Stimulated activated CD4-positive, alpha-beta T cell treated with anti-CD3 and anti-CD28 coated beads, Interleukin-15, amount 100 ng/mL, for 1 hour (primary cell): ENCODE measurements at places on chromosomes 2 and 18.
A peak's percentile ranks its signal among the peaks of the same experiment; 100 is the strongest.

DNA sequence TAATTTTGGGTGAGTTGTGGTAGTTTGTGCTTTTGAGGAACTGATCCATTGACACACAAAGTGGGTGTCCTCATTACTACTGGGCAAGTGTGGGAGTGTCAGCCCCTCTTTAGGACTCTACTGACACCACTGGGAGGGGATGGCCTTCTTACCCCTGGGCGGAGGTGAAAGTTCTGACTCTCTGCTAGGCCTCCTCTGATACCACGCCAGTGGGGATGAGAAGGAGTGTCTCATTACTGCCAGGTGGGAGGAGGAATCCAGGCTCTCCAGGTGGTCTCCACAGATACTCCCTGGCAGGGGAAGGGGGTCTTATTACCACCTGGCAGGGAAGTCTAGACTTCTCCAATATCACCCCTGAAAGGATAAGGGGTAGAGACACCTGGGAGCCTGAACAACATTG is 9.1 kb downstream of the LCLAT1 start:
- no peak for DNase-seq

- DNase-seq, result no peak
These were observed 65.2 kb downstream of the RNF152 start for GRCh38 chr18:61827591-61827990.

- no peak for DNase-seq
These were observed 59.0 kb upstream of the SALL3 start for GRCh38 chr18:78920456-78921138.

DNA sequence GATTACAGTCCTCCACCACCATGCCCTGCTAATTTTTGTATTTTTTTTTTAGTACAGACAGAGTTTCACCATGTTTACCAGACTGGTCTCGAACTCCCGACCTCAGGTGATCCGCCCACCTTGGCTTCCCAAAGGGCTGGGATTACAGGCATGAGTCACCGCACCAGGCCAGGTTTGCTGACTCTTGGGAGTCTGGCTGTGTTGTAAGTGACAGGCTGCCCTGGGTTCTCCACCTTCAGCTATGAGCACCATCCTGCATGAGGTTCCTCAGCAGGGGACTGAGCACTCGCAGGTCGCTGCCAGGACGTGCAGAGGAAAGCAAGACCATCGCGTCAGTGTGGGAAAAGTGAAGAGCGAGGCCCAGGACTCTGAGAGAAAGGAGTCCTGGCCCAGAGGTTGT is 112.6 kb upstream of the NDUFV2 start:
- DNase-seq, result no peak

- DNase-seq, result no peak
These were observed 37.7 kb upstream of the GPR155 start for GRCh38 chr2:174524527-174524926.

DNA sequence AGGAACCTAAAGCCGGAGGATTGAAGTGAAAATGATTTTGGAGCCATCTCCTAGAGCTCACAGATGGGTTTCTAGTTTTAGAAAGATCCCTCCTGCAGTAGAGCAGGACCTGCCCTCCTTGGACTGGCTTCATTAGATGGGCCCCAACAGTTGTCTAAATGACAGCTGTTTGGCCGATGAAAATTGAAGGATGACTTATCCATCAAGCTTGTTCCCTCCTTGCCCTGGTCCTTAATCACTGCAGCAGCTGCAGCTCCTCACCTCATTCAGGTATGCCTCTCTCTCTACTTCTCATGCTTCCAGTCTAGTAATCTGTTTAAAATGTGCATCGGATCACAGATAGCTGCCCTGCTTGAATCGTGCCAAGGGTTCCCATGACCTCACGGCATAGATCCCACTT is 677.6 kb downstream of the BCL11A start:
- DNase-seq, result no peak

DNA sequence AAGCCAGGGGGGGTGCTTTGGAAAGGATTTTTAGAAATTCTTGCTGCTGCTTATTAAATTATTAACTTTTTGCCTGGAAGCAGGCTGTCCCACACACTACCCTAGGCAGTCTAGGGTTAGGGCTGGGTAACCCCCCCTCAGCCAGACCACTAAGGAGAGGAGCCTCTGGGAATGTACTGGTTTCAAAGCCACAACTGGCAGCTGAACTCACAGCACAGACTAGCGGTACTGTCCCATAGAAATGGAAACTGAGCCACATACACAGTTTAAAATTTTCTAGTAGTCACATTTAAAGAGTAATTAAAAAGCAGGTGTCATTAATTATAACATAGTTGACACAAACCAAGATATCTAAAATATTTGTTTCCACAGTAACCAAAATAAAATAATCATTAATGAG is 50.1 kb downstream of the SPRED2 start:
- DNase-seq, result no peak

DNA sequence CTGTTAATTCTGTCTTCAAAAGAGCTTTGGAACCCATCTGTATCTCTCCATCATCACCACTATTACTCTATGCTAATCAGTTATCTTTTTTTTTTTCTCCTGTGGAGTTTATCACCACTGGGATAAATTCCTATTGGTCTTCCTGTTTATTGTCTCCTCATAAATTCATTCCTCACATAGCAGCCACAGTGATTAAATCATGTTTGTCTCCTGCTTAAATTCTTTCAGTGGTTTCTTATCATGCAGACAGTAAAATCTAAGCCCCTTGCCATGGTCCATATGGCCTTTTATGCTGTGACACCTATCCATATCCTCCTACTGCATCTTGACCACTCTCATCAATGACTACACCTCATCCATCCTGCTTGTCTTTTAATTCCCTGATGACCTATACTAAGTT is 239.8 kb upstream of the ZEB2 start:
- no peak for DNase-seq

- DNase-seq, result no peak
These were observed 80.5 kb downstream of the DGKD start for GRCh38 chr2:233434666-233435330.

DNA sequence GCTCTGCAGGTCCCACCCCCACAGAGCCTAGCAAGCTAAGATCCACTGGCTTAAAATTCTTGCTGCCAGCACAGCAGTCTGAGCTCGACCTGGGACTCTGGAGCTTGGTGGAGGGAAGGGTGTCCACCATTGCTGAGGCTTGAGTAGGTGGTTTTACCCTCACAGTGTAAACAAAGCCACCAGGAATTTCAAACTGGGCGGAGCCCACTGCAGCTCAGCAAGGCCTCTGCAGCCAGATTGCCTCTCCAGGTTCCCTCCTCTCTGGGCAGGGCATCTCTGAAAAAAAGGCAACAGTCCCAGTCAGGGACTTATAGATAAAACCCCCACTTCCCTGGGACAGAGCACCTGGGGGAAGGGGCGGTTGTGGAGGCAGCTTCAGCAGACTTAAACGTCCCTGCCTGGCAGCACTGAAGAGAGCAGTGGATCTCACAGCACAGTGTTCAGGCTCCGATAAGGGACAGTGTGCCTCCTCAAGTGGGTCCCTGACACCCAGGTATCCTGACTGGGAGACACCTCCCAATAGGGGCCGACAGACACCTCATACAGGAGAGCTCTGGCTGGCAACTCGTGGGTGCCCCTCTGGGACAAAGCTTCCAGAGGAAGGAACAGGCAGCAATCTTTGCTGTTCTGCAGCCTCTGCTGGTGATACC is 20.0 kb upstream of the NEMP2 start:
- DNase-seq, result no peak

- DNase-seq, result no peak
These were observed 46.2 kb upstream of the NABP1 start for GRCh38 chr2:191631754-191632153.

- DNase-seq, result no peak
These were observed 1.8 kb upstream of the RAB31 start for GRCh38 chr18:9706081-9706935.

- DNase-seq, result no peak
These were observed 1.6 kb downstream of the CNDP2 start for GRCh38 chr18:74497778-74498177.

DNA sequence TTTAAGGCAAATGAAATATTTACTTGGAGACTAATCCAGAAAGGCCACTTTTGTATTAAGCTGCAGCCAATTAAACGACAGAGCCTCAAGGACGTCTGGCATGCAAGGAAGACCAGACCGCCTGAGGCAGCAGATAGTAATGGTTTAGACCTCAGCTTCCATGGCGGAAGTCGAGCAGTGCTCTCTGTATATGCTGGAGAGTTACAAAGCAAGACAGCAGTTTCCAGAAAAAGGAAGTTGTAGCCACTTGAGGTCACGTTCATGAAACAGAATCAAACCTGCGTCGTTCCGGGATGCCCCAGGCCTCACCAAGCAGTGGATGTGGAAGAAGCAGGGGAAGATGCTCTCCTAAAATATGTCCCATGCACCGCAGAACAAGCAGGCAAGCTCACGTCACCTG is 142.0 kb downstream of the PTGR3 start:
- DNase-seq, result no peak

GRCh38 chr2:24360050-24360962 is at the start of gene ITSN2:
TSS of gene ITSN2 (minus strand) at chr2:24360536. CDS start at chr2:24328082, 32,454 bp downstream.
- DNase-seq, result peak; percentile 74

- no peak for DNase-seq
These were observed 162.7 kb upstream of the ETAA1 start for GRCh38 chr2:67234440-67234839.

DNA sequence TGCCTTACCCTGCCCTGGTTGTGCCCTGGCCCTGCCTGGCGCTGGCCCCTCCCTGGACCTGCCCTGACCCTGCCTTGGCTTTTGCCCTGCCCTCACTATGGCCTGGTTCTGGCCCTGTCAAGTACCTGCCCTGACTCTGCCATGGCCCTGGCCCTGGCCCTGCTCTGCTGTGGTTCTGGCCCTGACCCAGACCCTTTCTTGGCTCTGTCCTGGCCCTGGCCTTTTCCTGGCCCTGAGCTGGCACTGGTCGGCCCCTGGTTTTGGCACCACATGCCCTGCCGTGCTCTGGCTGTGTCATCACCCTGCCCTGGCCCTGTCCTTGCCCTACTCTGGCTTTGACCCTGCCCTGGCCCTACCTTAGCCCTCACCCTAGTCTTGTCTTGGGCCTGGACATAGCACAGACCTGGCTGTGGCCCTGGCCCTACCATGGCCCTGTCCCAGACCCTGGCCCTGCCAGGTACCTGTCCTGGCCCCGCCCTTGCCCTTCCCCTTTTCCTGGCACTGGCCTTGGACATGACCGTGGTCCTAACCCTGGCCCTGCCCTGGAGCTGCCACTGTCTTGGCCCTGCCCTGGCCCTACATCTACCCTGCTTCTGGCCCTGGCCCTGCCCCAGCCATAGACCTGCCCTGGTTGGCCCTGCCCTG is 4.8 kb upstream of the ANKRD62 start:
- DNase-seq, result no peak

DNA sequence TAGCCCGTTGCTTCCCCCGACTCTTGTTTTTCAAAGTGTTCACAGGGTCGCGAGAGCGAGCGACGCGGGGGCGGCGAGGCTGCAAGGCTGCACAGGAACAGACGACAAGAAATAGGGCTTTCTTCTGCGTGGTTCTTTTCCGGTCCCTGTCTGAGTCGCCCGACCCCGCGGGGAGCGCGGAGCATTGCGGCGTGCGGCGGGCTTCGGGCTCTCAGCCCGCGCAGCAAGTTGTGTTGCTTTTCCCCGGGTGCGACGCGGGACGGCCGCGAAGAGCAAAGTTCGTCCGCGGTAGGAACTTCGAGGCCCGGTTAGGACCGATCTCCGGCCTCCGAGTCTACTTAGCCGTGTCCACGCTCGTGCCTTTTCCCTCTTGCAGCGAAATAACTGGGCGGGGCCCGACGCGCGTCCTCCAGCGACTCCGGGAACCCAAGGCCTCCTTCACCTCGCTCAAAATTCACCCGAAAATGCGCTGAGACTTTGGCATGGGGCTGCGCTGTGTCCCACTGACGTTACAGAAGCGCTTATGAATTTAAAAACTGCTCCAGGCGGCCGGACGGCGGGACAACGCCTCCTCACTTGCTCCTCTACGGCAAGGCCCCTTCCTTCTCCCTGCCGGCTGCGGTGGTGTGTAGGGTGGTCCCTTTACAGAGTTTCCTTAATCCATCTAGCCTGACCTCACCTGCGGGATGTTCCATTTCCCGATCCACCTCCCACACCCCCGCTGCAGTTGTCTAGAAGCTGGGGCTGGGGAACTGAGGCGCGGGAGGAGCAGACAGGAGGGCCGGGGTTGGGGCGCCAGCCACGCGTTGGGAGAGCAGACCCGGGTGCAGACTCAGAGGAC is 1.5 kb upstream of the BCL2L11 start:
- DNase-seq, result no peak

GRCh38 chr18:22309191-22309590 is 108.5 kb downstream of the CTAGE1 start:
- no peak for DNase-seq

GRCh38 chr2:88042476-88042875 is 13.1 kb downstream of the KRCC1 start:
- DNase-seq, result no peak

GRCh38 chr18:36470896-36471295 is 173.4 kb downstream of the FHOD3 start:
- no peak for DNase-seq

DNA sequence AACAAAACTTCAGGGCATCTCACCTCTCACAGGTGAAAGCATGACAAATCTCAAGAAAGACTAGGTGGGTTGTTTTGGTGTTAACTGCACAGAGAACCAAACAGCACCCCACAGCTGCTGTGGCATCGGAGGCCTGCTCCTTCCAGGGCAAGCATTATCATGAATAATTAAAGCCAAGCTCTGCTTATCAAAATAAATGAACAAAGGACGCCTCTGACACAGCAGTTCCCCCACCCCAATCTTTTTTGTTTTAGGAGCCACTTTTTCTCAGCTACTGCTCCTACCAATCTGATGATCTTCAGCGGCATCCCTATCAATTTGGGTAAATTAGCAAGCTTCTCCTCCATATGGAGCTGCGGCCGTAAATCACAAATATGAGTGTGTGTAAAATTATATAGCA is 58.6 kb downstream of the KLF7 start:
- DNase-seq, result no peak

GRCh38 chr2:134109725-134110124 is 144.1 kb upstream of the MGAT5 start:
- DNase-seq, result no peak

- no peak for DNase-seq
These were observed 6.7 kb downstream of the KLF7 start for GRCh38 chr2:207159002-207159401.

GRCh38 chr2:69036926-69037325 is 23.9 kb downstream of the ANTXR1 start:
- DNase-seq, result no peak

DNA sequence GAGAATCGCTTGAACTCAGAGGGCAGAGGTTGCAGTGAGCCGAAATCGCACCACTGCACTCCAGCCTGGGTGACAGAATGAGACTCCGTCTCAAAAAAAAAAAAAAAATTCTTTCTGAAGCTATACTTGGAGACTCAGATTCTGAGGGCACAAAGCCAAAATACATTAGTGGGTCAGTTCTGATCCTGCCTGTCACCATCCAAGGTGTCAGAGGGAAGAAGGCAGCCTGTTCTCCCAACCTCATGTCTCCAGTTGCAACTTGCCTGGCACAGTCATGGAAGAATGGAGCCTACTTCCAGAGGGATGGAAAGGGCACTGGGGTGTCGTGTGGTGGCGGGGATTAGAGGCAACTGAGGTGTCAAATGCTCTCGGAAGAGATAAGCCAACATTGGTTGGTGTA is 104.8 kb upstream of the GATA6 start:
- DNase-seq, result no peak

DNA sequence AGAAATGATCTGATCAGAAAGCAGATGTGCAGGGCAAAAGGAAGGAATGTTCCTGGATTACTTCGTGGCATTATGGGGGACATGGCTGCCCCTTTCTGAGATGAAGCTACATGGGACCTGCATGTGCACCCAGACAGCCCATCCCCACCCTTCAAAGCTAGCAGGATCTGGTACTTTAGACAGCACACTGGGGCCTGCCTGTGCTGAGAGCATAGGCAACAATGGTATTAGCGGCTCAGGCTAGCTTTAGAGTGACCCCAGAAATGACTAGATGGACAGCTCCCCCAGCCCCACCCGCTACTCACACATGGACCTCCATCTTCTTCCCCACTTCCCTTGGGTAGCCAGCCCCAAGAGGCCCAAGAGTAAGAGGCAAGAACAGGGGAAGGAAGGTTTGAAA is 61.5 kb upstream of the NFE2L2 start:
- DNase-seq, result no peak
